ENCODE measurements at places on chromosomes 13 and 19. TPM values are rescaled to one million over a fixed set of nuclear protein-coding genes. Genes with fewer than 3 reads are reported as not detected.

ZNF793 gene
- total RNA-seq = 3.3 TPM

CCDC194 gene
- total RNA-seq = not detected

FUT3 gene
- total RNA-seq = not detected

ZNF701 gene
- 5.4 TPM for total RNA-seq

GIPR gene
- not detected for total RNA-seq

- DNase-seq = peak; percentile 31
Observed at GRCh38 chr13:96650301-96650886, 343.9 kb downstream of the OXGR1 start.

DNA sequence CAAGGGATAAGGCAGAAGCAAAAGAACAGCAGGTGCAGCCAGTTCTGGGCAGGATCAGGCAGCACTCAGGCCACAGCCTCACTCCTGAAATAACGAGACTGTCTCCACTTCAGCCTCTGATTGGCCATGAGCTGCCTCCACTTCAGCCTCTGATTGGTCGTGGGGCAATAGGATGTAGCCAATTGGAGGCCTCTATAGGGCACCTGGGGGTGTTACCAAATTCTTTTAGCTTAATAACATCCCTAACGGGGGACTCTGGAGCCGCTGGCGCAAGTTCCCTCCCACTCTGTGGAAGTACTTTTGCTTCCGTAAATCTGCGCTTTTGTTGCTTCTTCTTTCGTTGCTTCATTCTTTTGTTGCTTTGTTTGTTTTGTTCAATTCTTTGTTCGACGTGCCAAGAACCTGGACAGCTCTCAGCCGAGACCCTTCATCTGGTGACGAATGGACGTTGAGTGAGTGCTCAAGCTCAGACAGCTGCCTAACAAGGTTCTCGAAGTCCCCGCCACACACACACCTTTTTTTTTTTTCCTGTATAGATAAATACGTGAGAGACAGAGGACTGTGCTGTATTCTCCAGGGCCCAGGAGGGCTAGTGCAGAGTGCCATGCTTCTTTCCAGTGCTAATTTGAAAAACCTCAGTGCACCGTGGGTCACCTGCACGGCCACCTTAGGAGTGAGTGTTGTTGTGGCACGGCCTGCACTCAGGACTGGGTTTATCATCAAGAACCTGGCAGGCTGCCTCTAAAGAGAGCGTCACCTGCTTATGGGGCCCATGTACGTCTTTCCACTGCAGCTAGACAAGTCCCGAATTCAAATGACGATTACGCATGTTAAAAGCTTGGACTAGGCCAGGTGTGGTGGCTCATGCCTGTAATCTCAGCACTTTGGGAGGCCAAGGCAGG, 32.0 kb upstream of the TUBGCP3 start:
- DNase-seq = no peak

- no peak for DNase-seq
Observed at GRCh38 chr13:40749327-40749726, 21.7 kb downstream of the MRPS31 start.

DNA sequence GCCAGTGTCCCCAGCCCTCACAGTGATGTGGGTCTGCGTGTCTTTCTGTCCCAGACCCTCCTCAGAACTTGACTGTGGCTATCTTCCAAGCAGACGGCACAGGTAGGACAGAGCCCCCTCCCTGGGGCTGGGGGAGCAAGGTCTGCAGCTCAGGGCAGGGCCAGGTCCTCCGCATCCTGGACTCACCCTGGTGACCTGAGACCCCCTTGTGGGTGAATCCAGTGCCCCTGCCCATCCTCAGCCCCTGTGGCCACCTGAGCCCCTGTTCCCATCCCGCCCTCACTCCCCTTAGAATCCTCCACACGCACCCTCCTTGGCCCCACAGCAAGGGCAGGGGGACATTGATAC, 39.0 kb upstream of the CD33 start:
- DNase-seq = no peak

DNA sequence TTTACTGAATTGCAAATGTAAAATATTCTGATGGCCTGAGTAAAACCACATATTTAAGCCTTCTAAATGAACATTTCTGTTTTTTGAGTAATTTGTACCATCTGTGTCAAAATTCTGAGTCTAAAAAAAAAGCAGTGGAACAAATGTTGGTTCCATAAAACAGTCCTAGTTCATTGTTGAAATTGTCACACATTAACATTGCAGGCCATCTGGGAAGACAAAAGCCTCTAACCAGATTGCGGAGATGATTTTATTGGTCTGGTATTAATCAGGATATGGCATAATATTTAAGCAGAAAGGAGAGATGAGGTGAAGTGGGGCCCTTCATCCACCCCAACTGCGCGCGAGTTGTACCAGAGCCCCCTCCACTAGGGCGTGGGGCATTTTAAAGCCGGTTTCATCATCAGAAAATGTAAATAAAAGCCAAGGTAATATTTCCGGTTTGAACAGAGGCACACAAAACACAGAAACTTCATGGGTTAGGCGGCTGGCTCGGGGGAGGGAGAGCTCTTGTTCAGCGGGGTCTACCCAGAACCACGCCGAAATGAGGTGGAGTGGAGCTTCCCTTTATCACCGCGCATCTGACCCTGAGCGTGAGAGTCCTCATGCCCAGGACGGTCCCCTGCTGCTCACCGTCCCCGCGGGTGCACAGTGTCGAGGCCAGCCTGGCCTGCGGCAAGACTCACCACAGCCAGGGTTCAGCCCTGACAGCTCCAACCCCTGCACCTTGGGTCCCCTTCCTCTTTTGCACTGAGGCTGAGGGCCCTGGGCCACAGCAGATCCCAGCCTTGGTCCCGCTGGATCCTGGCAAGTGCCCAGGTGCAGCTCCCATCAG, 169.2 kb downstream of the URI1 start:
- no peak for DNase-seq

DNA sequence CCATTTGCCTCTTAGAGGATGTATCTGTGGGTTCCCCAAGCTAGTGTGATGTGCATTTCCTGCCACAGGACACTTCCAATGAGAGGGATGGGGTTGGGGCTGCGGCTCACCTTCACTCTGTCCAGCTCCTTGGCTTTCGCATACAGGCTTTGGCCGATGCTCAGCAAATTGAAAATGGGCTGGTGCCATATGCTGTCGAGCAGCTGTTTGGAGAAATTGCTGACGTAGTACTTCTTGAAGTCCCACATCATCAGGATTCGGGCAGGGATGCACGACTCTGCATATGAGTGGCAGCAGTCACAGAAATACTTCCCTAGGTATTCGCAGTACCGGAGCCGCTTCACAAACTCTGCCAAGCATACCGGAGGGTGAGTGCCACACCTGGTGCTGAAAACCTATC, 37.0 kb downstream of the RUBCNL start:
- no peak for DNase-seq

DNA sequence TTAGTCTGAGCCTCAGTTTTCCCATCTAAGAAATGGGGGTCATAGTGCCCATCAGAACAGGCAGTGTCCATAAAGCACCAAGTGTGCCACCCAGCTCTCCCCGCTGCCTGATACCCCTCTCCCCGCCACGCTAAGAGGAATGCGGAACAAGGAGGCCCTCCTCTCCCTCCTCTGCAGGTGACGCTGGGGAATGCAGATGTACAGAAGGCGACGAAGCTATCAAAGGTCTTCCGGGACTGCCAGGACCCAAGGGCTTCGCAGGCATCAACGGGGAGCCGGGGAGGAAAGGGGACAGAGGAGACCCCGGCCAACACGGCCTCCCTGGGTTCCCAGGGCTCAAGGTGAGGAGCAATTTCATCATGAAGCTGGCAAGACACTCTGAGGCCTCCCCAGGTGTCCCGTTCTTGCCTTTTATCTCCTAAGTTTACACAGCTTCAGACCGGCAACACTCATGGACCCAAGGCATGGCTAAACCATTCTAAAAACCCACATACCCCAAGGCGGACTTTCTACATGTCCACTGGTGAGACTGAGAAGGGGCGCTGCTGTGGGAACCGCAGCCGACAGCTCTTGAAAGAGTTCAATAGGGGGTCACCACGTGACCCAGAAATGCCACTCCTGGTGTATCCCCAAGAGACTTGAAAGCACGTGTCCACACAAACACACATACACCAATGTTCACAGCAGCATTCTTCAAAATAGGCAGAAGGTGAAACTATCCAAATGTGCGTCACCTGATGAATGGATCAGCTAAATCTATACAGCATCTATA, 102.7 kb downstream of the RAB20 start:
- DNase-seq = no peak

DNA sequence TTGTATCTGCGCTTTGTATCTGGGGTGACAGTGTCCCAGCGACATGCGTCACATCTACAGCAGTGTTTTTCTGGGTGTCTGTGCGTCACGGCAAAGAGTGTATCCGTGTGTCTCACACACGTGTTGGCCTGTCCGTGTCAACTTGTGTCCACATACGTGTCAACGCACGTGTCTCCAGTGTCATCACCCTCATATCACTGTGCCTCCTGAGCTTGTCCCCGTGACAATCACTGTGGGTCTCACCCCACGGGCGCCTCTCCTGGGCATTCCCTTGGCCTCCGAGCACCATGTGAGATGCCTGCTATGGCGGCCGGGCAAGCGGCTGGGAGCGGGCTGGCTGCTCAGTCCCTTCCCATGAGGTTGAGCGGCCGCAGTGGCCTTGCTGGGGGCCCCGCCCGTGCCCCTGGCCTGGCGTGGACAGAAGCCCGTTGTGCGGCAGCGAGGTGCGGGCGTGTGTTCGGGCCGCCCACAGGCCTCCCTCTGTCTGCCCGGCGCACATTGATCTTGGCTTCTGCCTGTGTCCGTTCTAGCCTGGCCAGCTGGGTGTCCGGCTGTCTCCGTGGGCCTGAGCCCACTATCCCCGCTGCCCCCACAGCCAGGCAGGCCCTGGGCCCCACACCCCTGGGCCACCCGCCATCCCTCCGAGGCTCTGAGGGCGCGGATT, 6.4 kb downstream of the NFIX start:
- no peak for DNase-seq

DNA sequence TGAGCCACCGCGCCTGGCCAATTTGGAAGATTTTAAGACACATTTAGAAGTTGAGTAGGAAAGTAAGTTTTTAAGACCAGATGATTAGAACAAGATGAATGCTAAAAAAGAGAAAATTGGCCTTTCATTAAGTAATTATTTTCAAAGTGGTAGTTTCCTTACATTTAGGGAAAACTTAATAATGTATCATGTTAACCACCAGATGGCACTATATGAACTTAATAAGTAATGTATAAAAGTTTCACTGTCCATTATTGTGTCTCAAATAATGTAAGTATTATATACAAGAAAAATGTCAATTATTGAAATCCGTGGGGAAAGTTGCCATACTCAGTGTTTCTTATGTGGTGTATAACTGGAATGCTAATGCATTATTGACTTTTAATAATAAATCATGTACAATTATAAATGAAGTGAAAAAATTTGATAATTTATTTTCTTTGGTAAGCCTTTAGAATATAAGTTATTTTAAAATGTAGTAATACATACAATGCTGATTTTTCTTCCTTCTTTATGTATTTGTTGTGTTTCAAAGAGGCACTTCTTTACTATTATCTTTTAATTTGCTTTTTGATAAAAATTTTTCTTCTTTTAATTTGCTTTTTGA, 29.2 kb downstream of the COG6 start:
- peak; percentile 30 for DNase-seq
